Skin of body (tissue), 3 donors: ENCODE measurements at places on chromosomes 5 and 9. TPM values are rescaled to one million over a fixed set of nuclear protein-coding genes. Genes with fewer than 3 reads are reported as not detected.

DNA sequence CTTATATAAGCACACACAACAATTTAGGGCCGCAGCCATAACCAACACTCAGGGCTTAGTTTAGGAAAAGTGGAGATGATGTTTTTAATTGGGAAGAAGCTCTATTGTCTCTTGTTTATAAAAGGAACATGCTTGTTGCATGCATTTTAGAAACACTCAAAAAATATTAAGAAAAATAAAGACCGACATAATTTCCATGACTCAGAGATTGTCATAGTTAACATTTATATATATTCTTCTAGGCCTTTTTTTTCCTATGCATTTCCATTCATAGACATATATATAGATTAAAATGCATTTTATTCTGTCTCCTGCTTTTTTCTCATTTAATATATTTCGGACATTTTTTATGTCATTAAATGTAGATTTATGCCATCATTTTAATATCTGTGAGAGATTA is 13.6 kb upstream of the ARSI start:
- DNase-seq, result no peak

DNA sequence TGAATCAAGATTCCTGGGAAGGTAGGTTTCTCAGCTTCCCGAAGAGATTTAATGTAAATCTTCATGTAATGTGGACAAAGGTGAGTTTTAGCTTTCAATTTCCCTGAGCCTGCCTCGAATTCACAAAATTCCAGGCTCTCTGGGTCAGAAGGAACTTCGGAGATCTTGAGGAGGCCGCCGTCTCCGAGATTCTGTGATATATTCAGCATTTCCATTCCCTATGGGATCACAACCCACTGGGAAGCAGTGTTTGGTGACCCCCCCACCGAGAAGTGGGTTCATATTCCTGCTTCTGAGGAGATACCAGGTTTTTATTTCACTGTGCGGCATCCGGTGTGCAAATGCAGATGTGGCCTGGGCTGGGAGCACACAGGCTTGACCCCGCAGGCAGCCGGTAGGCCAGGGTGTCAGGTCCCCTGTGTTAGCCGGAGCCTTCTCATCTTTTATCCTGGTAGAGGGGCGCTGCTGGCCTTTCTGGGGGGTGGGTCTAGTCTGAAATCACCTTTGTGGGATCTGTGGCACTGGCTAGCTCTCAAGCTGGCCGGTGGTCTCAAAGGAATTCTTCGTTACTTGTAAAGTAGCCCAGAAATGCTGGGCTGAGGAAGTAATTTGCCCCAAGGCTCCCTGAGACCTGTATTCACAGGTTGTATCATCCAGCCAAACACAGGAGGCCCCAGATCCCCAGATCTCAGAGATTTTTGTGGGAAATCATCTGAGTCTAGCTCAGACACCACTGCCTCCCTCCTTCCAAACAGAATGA is 1.4 kb downstream of the PLEKHG4B start:
- DNase-seq, result no peak

DNA sequence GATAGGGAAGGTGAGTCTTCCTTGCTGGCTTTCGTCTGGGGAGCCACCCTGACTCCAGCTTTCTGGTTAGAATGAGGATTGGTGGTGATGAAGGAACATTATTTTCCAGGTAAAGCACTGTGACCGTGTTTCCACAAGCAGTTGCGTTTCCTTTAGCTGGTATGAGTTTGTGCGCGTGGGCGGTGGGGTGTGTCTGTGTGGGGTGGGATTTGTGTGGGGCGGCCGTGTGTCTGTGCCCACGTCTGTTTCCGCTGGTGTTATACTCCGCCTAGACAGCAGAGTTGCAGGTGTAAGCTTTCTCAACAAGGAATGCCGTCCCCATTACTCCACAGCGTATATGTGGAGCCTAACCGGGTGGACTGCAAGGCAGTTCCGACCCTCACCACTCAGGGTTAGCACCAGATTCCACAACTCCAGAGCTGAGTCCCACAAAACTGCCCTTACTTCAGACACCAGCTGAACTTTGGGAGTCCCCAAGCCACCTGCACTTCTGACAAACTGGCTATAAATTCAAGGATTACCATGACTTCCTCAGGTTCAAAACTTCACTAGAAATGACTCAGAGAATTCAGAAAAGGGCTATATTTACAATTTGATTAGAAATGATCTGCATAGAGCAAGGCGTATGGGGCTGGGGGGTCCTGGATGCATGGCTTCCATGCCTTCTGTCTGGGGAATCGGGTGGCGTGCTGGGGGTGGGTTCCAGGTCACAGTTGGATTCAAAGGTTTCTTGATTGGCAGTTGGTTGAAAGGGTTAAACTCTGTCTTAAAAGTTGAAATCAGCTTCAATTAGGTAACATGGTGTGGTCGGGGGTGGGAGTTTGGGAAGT is 29.8 kb downstream of the PROP1 start:
- DNase-seq, result no peak

GRCh38 chr5:37090123-37090726 is 159.0 kb downstream of the CPLANE1 start:
- DNase-seq, result no peak

- DNase-seq, result peak; percentile 70
Measured at GRCh38 chr5:65482736-65483545, 1.2 kb upstream of the ADAMTS6 start.

- DNase-seq, result no peak
Measured at GRCh38 chr9:107178293-107178692, 104.8 kb upstream of the RAD23B start.

- DNase-seq, result no peak
Measured at GRCh38 chr5:13350767-13351166, 593.7 kb downstream of the DNAH5 start.

The SPEF2 gene
- total RNA-seq, result 13.8 TPM

The GPX3 gene
- 31.1 TPM for total RNA-seq

The SPACA9 gene
- total RNA-seq, result 2.1 TPM

The SAPCD2 gene
- total RNA-seq, result 5.8 TPM

The C9orf50 gene
- total RNA-seq, result not detected

The LRRC19 gene
- total RNA-seq, result not detected

The KIAA1958 gene
- 6.6 TPM for total RNA-seq

The IL7R gene
- 2.0 TPM for total RNA-seq
